ENCODE measurements at places on chromosomes 3 and 15. TPM values are rescaled to one million over a fixed set of nuclear protein-coding genes. Genes with fewer than 3 reads are reported as not detected.

The MAP3K13 gene
- 9.4 TPM for total RNA-seq

DNA sequence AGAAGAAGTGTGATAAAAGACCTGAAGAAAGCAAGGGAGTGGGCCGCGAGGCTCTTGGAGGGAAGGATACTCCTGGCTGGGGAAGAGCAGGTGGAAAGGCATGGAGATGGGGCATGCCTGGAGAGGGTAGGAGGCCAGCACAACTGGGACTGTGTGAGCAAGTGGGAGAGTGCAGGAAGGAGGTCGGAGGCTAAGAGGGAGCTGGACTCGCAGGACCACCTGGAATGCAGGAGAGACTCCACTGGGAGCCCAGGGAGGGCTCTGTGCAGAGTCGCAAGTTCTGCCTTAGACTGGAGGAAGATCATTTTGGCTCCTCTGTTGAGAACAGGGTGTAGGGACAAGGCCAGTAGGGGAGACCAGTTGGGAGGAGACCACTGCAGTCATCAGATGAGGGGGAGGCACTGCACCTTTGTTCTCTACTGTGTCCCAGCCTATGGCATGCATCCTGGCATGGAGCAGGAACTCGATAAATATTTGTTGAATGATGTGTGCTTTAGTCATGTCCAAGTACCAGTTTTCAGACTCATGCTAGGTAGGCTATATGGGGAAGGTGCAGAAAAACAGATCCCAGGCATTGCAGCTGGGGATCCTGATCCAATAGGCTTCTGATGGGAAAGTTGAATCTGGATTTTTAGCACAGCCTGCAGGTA is 13.7 kb downstream of the FAM107A start:
- peak; percentile 40 for DNase-seq
- no peak overlapping the region for H3K27ac ChIP-seq
- H3K36me3 ChIP-seq: peaks cover 10% of the 10 kb centered on the region
- no peaks in the 10 kb centered on the region for H3K4me1 ChIP-seq
- no peaks in the 10 kb centered on the region for H3K27me3 ChIP-seq

The CEP19 gene
- total RNA-seq: 1.1 TPM

- H3K4me1 ChIP-seq: no peaks in the 10 kb centered on the region
- H3K27me3 ChIP-seq: no peaks in the 10 kb centered on the region
- peak; percentile 83 for DNase-seq
- H3K36me3 ChIP-seq: no peaks in the 10 kb centered on the region
- no peak overlapping the region for H3K4me3 ChIP-seq
Observed at GRCh38 chr3:61358364-61358763, 107.1 kb upstream of the FHIT start.

The SLC49A4 gene
- 22.9 TPM for total RNA-seq

- H3K4me3 ChIP-seq: no peak overlapping the region
- H3K27ac ChIP-seq: no peak overlapping the region
- H3K27me3 ChIP-seq: no peaks in the 10 kb centered on the region
- DNase-seq: no peak
- H3K36me3 ChIP-seq: no peaks in the 10 kb centered on the region
Observed at GRCh38 chr3:188752850-188753249, 418.9 kb upstream of the TPRG1 start.

DNA sequence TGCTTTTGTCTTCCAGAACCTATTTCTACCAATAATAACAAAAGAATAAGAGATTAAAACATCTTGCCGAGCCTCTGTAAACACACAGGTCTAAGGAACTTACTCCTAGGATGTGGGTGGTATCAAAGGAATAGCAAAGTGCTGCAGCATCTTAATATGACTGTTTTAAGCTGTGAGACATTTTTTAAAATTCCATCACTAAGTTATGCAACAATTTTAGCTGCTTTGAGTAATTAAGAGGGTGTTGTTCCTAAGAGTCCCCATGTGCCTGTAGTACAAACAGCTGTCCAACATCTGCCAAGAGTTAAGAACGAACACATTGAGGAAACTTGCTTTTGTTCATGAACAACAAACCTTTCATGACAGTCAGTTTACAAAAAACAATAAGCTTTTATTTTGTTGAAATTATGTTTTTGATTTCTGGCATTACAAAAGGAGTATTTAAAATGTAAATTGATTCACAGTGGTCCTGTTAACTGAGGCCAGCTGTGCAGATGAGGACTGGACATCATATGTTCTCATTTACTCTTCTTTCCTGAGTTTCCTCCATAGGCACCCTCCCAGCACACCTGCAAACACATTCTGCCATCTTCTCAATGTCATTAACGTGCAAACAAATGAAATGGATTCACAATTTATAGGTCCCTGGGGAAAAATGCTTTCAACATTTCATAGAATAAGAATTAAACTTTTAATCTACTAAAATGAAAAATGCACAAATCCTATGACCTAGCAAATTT is 337.3 kb upstream of the ARHGEF26 start:
- no peaks in the 10 kb centered on the region for H3K36me3 ChIP-seq
- H3K4me1 ChIP-seq: peaks cover 3% of the 10 kb centered on the region
- H3K27me3 ChIP-seq: no peaks in the 10 kb centered on the region
- H3K4me3 ChIP-seq: no peak overlapping the region
- no peak overlapping the region for H3K27ac ChIP-seq
- DNase-seq: no peak

GRCh38 chr3:13651057-13651400 is 102.1 kb downstream of the FBLN2 start:
- H3K27me3 ChIP-seq: no peaks in the 10 kb centered on the region
- no peak for DNase-seq
- no peaks in the 10 kb centered on the region for H3K36me3 ChIP-seq
- H3K27ac ChIP-seq: no peak overlapping the region
- H3K4me3 ChIP-seq: no peak overlapping the region
- no peaks in the 10 kb centered on the region for H3K4me1 ChIP-seq

The PRR20G gene
- not detected for total RNA-seq

DNA sequence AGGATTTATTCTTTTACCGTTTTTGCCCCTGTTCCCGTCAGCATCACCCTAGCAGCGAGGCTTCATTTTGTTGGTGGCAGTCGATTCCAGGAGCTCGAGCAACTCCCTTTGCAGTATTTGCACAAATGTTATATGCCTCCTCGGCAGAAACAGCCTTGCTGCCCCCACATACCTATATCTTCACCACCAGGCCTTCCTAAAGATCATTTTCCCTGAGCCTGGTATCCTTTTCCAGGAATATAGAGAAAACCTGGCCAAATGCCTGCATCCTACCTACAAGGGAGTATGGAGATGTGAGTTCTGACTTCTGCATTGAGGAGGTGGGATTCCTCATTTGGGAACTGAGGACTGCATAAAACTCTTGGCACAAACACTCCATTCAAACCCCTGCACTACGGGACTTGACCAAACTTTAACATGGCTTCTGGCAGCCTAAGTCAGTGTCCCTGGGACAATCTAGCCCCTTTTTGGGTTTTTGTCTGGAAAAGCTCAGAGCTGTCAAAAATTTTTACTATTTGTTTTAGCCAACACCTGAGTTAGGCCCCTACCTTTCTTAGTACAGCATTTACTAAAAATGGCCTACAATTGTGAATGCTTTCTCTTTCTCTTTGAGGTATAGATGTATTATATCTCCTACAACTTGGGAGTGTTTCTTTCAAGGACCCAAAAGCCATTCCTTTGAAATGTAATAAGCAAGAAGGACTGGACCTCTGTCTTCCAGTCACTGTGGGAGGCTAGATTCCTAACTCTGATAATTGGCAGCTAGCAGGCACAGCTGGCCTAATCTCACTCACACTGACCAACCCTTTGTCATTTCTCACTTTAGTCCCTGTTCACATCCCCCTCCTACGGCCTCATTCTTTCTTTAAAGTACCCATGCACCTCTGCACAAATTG is 12.1 kb upstream of the UBE2Q2 start:
- no peak overlapping the region for H3K4me3 ChIP-seq
- H3K27me3 ChIP-seq: no peaks in the 10 kb centered on the region
- no peaks in the 10 kb centered on the region for H3K4me1 ChIP-seq
- no peak overlapping the region for H3K27ac ChIP-seq

The OCA2 gene
- not detected for total RNA-seq

GRCh38 chr15:78828920-78829319 is 17.7 kb upstream of the ADAMTS7 start:
- H3K4me1 ChIP-seq: no peaks in the 10 kb centered on the region
- no peaks in the 10 kb centered on the region for H3K27me3 ChIP-seq
- no peaks in the 10 kb centered on the region for H3K36me3 ChIP-seq
- no peak for DNase-seq
- H3K27ac ChIP-seq: no peak overlapping the region
- H3K4me3 ChIP-seq: no peak overlapping the region

The C3orf85 gene
- not detected for total RNA-seq

- H3K36me3 ChIP-seq: no peaks in the 10 kb centered on the region
- peaks cover 8% of the 10 kb centered on the region for H3K4me1 ChIP-seq
- peak; percentile 62 for DNase-seq
- H3K27ac ChIP-seq: no peak overlapping the region
- no peak overlapping the region for H3K4me3 ChIP-seq
Observed at GRCh38 chr3:73727117-73727821, 102.5 kb upstream of the PDZRN3 start.

DNA sequence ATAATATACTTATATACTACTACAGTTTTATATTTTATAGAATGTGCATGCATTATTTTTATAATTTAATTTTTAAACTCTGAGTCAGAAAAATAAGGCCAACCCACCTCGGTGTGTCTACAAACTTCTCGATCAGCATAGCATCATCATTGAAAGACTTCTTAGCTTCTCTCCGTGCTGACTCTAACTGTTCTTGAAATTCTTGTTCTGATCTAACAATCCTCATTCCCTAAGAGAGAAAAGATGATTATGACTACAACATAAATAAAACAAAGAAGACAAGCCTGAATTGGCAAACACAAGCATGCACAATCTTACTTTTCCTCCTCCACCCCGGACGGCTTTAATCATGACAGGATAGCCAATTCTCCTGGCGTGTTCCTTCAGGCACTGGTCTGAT is 28.4 kb downstream of the MCCC1 start:
- no peak for DNase-seq
- H3K4me3 ChIP-seq: no peak overlapping the region
- H3K4me1 ChIP-seq: no peaks in the 10 kb centered on the region
- no peaks in the 10 kb centered on the region for H3K27me3 ChIP-seq

The FSIP1 gene
- total RNA-seq: 0.24 TPM

DNA sequence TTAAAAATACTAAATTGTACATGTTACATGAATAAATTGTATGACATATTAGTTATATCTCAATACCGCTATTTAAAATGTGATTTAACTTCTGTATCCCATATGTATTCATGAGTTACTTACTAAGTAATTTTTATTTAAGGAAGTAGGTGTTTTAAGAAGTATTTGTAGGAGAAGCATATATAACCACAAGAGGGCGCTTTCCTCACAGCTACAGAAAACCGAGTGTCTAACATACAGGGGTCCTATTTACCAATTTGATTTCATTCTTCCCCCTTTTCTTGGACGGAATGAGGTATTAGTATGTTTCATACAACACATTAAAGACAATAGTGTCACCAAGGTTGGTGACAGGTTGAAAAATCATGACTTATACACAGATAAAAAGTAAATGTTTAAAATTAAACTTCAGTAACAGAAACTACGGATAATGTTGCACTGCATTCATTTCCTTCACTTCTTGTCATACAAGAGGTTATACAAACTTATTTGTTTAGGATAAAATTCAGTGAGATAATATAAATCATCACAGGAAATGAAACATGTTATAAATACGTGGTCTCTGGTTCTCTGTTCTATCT is 253.6 kb downstream of the MAGI1 start:
- peaks cover 11% of the 10 kb centered on the region for H3K4me1 ChIP-seq
- H3K27me3 ChIP-seq: no peaks in the 10 kb centered on the region
- no peak overlapping the region for H3K4me3 ChIP-seq
- no peaks in the 10 kb centered on the region for H3K36me3 ChIP-seq
- no peak for DNase-seq
- no peak overlapping the region for H3K27ac ChIP-seq

DNA sequence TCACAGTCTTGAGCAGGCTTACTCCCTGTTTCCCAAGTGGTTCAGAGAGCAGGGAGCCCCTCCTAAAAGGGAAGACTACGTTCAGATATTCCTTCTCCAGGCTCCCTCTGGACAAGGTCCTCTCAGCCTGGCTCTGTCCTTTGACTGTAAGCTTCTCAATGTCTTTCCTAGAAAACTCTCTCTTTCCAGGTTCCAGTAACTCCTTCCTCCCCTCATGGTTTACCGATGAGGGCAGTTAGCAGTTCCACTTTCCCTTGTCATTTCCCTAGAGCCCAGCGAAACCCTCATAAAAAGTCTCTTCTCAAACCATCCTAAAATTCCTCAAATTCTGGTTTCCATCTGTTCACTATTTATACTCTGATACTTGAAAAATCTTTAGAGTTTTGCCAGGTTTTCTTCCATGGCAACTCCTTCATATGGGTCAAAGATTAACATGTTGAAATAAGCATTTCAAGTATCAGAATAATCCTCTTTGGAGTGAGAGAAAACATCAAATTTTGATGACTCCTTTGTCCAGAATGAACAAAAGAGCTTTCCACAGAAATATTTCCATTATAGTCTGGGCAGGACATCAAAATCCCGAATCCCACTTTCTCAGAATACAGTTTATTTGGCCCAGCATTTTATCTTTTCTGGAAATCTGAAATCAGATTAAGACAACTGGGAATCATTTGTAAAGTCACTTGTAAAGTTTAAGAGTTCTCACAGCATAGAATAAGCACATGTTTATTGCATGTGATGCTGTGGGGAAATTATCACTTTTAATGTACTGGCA is 599.4 kb downstream of the UNC13C start:
- H3K4me1 ChIP-seq: no peaks in the 10 kb centered on the region
- DNase-seq: no peak
- H3K27me3 ChIP-seq: no peaks in the 10 kb centered on the region

The FAM219B gene
- total RNA-seq: 46.9 TPM

The IL5RA gene
- 2.6 TPM for total RNA-seq
